Neuronal stem cell (in vitro differentiated cells): ENCODE measurements at places on chromosomes 12 and 14.
A peak's percentile ranks its signal among the peaks of the same experiment; 100 is the strongest.

- no peaks in the 10 kb centered on the region for H3K27me3 ChIP-seq
- DNase-seq: no peak
- H3K36me3 ChIP-seq: no peaks in the 10 kb centered on the region
- no peak overlapping the region for H3K27ac ChIP-seq
These were observed 410.0 kb upstream of the CCDC196 start for GRCh38 chr14:66076176-66076575.

GRCh38 chr14:96126339-96126782 lies 78.3 kb upstream of the BDKRB2 start:
- H3K36me3 ChIP-seq: no peaks in the 10 kb centered on the region
- no peak overlapping the region for H3K4me3 ChIP-seq

DNA sequence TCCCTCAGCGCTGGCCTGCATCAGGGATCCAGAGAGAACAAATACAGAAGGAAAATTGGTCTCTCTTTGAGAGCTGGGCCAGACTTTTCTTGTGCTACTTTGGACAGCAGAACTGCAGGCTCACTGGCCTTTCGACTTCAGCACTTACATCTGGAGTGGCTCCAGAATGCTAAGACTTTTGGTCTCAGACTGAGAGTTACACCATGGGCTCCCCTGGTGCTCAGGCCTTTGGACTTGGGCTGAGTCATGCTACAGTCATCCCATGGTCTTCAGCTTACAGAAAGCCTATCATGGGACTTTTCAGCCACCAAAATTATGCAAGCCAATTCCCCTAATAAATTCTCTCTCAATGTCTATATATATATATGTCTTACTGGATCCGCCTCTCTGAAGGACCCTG lies 9.0 kb upstream of the CD163 start:
- no peaks in the 10 kb centered on the region for H3K36me3 ChIP-seq
- no peak for DNase-seq
- H3K4me1 ChIP-seq: no peaks in the 10 kb centered on the region

- H3K4me1 ChIP-seq: peaks cover 13% of the 10 kb centered on the region
- no peak for DNase-seq
- no peak overlapping the region for H3K4me3 ChIP-seq
- H3K27ac ChIP-seq: no peak overlapping the region
- H3K27me3 ChIP-seq: peaks cover 2% of the 10 kb centered on the region
These were observed 6.7 kb upstream of the SLC41A2 start for GRCh38 chr12:104964856-104965205.

DNA sequence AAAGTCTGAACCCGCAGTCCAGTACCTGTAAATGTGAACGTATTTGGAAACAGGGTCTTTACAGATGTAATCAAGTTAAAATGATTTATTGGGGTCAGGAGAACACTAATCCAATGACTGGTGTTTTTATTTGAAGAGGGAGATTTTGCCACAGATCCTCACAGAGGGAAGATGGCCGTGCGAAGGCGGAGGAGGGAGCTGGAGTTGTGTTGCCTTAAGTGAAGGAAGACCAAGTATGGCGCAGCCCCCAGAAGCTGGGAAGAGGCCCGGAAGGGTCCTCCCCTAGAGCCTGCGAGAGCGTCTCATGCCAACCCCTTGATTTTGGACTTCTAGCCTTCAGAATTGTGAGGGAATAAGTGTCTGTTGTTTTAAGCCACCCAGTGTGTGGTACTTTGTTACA lies 102.8 kb upstream of the NUDT4 start:
- H3K4me3 ChIP-seq: no peak overlapping the region
- no peak for DNase-seq

GRCh38 chr12:117421987-117422386 lies 60.6 kb upstream of the NOS1 start:
- no peaks in the 10 kb centered on the region for H3K4me1 ChIP-seq
- no peak for DNase-seq
- no peaks in the 10 kb centered on the region for H3K36me3 ChIP-seq

DNA sequence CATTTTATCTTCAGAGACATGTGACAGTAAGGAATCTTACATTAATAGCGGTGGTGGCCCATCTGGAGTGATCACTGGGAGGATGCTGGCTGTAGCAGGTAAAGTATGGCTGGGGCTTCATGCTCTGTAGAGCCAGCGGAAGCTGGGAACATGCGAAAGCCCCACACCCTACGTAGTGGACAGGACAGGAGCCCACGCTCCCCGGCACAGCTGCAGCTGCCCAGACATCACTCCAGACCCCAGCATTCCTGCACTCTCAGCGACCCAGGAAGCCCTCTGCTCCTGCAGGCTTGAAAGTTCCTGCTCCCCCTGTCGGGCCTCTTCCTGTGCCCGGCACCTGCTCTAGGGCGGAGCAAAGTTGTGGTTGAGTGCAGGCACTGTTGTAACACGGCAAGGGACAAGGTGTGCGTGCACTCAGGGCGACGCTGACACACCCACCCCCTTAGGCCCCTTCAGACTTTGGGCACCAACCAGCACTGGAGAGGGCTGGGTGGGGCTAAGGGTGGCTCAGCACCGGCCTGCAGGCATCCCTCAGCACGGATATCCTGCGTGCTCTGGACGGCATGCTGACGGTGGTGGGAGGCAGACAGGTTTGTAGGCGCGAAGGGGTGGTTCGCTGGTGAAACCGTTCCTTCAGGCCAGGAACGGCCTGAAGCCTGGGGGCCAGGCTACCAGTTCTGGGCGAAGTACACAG lies 568.3 kb downstream of the FSCB start:
- H3K27ac ChIP-seq: no peak overlapping the region
- H3K27me3 ChIP-seq: no peaks in the 10 kb centered on the region
- no peak overlapping the region for H3K4me3 ChIP-seq
- DNase-seq: no peak
- H3K36me3 ChIP-seq: no peaks in the 10 kb centered on the region

GRCh38 chr12:105235281-105235731 lies 668 bp downstream of the APPL2 start:
- peak overlapping the region; percentile 62 for H3K4me3 ChIP-seq
- peak overlapping the region; percentile 93 for H3K27ac ChIP-seq
- peaks cover 18% of the 10 kb centered on the region for H3K36me3 ChIP-seq
- H3K27me3 ChIP-seq: peaks cover 3% of the 10 kb centered on the region
- DNase-seq: no peak
- peaks cover 22% of the 10 kb centered on the region for H3K4me1 ChIP-seq

GRCh38 chr12:68565391-68565903 lies 45.3 kb upstream of the RAP1B start:
- no peak overlapping the region for H3K27ac ChIP-seq
- peaks cover under 1% of the 10 kb centered on the region for H3K4me1 ChIP-seq
- H3K36me3 ChIP-seq: no peaks in the 10 kb centered on the region
- no peak for DNase-seq
- no peak overlapping the region for H3K4me3 ChIP-seq
- H3K27me3 ChIP-seq: no peaks in the 10 kb centered on the region

GRCh38 chr14:101875041-101875726 lies 89.2 kb upstream of the DYNC1H1 start:
- H3K4me3 ChIP-seq: no peak overlapping the region
- no peaks in the 10 kb centered on the region for H3K27me3 ChIP-seq
- no peaks in the 10 kb centered on the region for H3K36me3 ChIP-seq
- H3K27ac ChIP-seq: no peak overlapping the region
- no peak for DNase-seq

GRCh38 chr14:101963656-101964296 lies 597 bp upstream of the DYNC1H1 start:
- peaks cover 25% of the 10 kb centered on the region for H3K36me3 ChIP-seq
- H3K27ac ChIP-seq: no peak overlapping the region
- H3K27me3 ChIP-seq: no peaks in the 10 kb centered on the region
- H3K4me1 ChIP-seq: no peaks in the 10 kb centered on the region
- DNase-seq: no peak
- H3K4me3 ChIP-seq: peak overlapping the region; percentile 99

DNA sequence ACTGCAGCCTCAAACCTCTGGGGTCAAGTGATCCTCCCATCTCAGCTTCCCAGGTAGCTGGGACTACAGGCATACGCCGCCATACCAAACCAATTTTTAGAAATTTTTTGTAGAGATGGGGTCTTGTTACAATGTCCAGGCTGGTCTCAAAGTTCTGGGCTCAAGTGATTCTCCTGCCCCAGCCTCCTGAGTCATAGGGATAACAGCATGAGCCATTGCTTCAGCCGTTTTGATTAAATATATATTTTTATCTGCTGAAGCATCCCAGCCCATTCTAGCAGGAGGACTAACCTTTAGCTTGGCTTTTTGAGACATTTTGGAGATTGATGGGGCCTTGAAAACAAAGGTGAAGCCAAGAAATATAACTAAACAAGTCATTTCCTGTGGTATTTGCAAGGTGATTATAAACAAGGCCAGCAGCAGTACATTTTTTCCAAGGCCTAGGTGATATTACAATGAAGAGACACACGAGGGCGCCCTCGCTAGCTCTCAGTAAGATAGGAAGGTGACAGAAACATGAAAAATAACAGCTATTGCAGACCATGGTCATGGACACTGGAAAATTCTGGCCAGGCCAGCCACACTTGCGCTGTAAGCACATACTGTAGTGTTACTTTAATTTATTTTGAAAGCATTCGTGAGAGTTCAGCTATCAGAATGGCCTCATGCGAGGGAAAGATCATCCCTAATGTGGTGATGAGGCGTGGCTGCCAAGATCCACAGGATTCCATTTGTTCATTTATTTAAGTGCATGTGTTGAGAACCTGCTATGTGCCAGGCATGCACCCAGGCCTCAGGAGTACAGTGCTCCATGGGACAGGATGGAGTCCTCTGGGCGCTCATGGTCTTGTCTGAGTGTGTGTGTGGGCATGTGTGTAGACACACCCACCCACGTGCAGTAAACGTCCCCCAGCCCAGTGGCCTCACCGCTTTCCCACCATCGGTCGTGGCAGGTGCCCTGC lies 63.5 kb downstream of the DGLUCY start:
- peaks cover 22% of the 10 kb centered on the region for H3K36me3 ChIP-seq
- H3K4me1 ChIP-seq: no peaks in the 10 kb centered on the region
- H3K27me3 ChIP-seq: no peaks in the 10 kb centered on the region
- H3K4me3 ChIP-seq: no peak overlapping the region
- peak; percentile 54 for DNase-seq
- no peak overlapping the region for H3K27ac ChIP-seq

DNA sequence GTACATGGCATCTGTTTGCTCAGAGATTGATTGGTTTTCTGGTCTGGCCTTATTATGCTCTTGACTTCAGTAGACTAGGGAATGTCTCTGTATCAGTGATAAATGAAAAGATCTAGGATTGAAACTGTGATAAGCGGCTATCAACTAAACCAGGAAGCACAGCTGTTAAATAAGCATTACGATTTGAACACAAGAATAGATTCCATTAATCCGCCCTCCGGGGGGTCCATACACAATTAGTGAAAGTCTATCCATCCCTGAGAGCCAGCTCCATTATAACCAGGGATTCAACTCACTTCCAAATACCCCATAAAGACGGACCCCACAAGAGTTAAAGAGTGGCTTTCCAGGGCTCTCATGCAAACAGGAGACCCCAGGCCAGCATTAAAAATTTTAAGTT lies 279.0 kb downstream of the GRIN2B start:
- H3K36me3 ChIP-seq: no peaks in the 10 kb centered on the region
- peak; percentile 54 for DNase-seq
- no peak overlapping the region for H3K27ac ChIP-seq
- H3K27me3 ChIP-seq: no peaks in the 10 kb centered on the region
- H3K4me3 ChIP-seq: no peak overlapping the region
- H3K4me1 ChIP-seq: peaks cover 9% of the 10 kb centered on the region

DNA sequence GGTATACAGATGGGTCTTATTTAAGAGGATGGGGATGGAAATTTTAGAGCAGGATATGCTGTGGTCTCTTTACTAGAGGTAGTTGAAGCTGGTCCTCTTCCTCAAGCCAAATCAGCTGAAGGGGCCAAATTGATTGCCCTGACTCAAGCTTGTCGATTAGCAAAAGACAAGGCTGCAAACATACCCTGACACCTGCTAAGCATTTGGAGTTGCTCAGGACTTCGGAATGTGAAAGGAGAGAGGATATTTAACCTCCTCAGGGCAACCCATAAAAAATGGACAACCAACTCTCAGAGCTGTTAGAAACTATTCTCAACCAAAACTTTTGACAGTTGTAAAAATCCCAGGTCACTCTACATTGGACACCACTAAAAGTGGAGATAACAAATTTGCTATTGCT lies 15.6 kb downstream of the PTGDR start:
- H3K27ac ChIP-seq: no peak overlapping the region
- H3K27me3 ChIP-seq: no peaks in the 10 kb centered on the region
- H3K4me3 ChIP-seq: no peak overlapping the region
- H3K36me3 ChIP-seq: no peaks in the 10 kb centered on the region
- no peak for DNase-seq

DNA sequence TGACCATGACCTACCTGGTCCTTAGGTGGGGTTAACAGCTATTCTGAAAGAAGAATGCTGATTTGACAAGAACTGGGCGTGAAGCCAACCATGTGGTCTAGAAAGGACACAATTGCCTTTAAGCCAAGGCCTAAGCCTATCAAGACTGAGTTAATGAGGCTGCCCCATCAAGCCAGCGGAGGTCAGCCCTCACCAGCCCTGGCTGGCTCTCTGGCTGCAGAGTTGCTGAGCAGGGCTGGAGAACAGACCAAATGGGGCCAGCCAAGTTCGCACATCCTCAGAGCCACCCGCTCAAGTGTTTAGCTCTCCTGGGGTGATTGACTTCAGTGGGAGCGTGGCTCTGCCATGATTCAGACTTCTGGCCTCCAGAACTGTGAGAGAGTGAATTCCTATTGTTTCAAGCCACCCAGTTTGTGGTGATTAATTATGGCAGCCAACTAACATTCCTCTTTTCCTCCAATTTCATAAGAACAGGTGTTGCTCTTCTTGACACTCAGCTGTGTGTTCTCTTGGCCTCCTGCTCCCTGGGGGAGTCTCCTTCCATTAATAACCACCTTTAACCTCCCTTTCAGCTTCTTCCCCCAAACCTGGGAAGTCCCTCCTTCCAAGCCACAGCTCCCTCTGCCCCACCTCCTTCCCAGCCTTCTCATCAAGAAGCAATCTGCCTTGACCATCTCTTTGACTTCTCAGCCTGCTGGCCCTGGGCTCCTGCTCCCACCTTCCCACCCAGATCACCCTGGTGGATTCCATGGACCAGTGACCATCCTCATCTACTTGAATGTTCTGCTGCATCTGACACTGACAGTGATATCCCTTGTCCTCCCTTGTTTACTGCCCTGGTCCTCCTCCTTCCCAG lies 5.3 kb upstream of the SERPINA5 start:
- H3K27me3 ChIP-seq: no peaks in the 10 kb centered on the region
- no peak for DNase-seq
- H3K4me1 ChIP-seq: no peaks in the 10 kb centered on the region
- no peak overlapping the region for H3K4me3 ChIP-seq
- no peaks in the 10 kb centered on the region for H3K36me3 ChIP-seq
- no peak overlapping the region for H3K27ac ChIP-seq

DNA sequence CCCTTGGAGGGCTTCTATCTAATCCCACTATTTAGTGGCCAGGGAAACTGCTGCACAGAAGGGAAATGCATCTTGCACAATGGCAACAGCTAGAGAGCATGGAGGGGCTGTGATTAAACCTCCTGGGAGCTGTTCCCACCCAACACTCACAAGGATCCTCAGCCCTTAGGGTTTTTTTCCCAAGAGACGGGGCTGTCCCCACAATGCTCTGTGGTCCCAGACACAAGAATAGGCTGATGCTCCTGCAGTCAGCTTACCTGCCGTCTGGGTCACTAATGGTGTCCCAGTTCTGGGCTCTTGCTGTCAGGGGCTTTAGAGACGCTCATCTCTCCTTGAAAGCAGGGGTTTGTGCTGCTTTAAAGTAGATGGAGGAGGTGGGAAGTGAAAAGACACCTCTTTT lies 4.6 kb downstream of the SERPINA1 start:
- no peaks in the 10 kb centered on the region for H3K36me3 ChIP-seq
- DNase-seq: no peak
- no peak overlapping the region for H3K4me3 ChIP-seq
- no peak overlapping the region for H3K27ac ChIP-seq
